ENCODE measurements at places on chromosomes 3 and 15.

DNA sequence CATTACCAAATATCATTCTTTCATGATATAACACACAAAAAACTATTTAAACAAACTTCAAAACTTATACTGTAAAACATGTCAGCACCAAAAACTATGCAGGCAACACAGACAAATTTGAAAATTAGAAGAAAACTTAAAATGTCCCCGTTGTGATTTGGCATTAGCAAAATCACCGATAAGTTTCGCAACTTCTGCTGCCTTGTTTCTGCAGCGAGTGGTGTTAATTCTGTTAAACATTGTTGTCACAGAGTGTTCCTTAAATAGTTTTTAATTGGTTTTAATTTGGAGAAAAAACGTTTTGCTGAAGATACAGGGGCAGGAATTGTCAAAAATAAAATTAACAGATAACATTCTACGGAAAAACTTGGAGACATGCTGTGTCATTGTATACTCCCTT, 160.6 kb downstream of the RPLP1 start:
- no peak for DNase-seq

DNA sequence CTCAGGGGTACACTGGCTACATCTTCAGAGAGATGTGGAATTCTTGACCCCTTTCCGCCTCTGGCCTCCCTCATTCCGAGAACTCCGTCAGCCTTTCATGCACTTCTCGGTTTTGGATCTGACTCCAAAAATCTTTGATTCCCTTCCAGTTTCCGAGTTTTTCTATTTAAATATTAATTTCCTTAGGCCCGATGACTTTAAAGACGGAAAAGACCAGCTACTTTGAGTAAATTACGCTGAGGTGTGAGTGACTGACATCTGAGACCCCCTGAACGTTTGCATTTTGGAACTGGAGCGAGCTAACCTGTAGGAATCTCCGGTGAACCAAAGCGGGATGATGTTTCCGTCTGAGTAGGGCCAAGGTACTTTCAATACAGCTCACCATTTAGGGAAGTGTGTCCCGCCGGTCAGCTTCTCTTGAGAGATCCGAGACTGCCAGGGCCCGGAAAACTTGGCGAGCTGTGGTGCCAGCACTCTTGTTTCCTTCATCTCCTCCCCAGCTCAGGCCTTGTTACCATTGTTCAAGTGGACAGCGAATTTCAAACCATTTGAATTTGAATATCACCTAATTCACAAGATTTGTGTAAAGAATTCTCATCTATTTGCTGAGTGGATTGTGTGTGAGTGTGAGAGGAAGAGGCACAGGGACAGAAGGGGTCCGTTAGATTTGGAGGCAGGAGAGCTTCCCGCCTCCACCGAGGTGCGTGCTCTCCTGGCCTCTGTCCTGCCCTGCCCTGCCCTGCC, 5.4 kb downstream of the SOX14 start:
- no peak for DNase-seq

GRCh38 chr3:197912741-197913476, 37.1 kb upstream of the RPL35A start:
- DNase-seq = peak; percentile 7

GRCh38 chr3:13348661-13349396, 71.3 kb downstream of the NUP210 start:
- DNase-seq = no peak

- DNase-seq = no peak
Measured at GRCh38 chr3:53158765-53159155, 2.2 kb upstream of the PRKCD start.

DNA sequence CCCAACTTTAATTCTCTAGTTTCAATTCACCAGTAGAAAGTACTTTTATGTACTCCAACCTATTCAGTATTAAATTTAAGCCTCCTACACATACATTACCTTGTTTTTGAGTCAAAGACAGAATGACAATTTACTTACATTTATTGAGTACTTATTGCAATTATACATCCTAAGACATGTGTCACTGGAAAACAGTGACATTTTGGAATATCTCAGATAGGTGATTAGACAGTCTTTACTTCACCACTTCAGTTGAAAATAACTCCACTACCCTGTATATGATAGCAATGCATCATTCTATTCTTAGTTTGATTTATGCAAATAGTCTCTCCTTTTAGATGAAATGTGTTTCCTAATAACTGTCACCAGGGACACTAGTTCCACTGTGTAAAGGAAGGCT, 461.5 kb downstream of the TUSC7 start:
- no peak for DNase-seq

GRCh38 chr15:84905016-84905916, 20.8 kb downstream of the SLC28A1 start:
- DNase-seq = no peak

- DNase-seq = no peak
Measured at GRCh38 chr3:58474348-58474911, 17.5 kb upstream of the KCTD6 start.

GRCh38 chr3:63354160-63354559, 76.1 kb downstream of the SYNPR start:
- no peak for DNase-seq

GRCh38 chr3:42728668-42729364, 26.2 kb upstream of the HHATL start:
- DNase-seq = no peak

GRCh38 chr3:124586126-124587052, 143.9 kb upstream of the UMPS start:
- no peak for DNase-seq

GRCh38 chr15:96331144-96331944, 844 bp downstream of the NR2F2 start:
- DNase-seq = no peak

DNA sequence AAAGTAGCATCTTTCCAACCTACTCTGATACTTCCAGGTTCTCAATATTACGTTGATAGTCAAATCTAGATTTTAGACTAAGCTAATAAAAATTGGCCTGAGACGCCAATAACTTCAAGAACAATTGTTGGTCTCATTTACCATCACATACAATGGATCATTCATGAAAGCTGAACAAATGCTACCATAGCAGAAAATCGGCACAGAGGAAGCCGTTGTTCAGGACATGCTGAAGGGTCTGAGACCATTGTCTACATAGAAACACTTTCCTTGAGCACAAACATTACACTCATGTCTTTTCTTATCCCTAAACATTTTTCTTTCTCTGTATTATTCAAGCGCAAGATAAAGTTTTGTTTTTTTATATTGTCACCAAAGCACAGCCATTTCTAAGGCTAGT, 37.2 kb upstream of the FHIT start:
- DNase-seq = no peak

GRCh38 chr3:117606866-117607265, 897.3 kb downstream of the TUSC7 start:
- DNase-seq = no peak

DNA sequence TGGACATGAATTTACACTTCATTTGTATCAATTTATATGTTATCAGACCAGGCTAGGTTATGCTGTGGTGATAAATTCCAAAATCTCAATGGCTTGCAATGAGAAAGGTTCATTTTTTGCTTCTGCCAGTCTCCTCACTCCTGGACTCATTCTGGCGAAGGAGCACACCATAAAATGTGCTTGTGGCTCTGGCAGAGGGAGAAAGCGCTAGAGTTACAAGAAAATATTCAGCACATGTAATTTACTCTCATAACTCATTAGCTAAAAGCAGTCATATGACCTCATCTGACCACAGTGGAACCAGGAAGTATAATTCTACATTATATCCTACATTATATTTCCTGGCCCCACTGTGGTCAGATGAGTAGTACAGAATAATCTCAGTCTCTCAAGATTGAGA, 193.8 kb downstream of the BCHE start:
- DNase-seq = no peak

DNA sequence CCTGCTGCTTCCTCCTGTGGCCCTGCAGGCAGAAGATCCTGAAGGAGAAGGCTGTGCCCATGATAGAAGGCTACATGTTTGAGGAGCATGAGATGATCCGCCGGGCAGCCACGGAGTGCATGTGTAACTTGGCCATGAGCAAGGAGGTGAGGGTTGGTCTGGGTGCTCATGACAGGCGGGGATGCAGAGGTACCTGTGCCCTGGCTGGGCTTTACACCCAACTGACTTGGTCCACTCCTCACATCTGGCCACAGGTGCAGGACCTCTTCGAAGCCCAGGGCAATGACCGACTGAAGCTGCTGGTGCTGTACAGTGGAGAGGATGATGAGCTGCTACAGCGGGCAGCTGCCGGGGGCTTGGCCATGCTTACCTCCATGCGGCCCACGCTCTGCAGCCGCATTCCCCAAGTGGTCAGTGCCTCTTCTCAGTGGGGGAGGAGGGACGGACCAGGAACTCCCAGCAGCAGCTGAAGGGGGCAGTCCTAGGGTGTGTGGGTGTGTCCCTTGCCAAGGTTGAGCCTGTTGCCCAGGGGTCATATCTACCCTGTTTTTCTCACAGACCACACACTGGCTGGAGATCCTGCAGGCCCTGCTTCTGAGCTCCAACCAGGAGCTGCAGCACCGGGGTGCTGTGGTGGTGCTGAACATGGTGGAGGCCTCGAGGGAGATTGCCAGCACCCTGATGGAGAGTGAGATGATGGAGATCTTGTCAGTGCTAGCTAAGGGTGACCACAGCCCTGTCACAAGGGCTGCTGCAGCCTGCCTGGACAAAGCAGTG, 1.6 kb upstream of the RCCD1 start:
- DNase-seq = no peak

GRCh38 chr3:143718463-143718862, 129.8 kb downstream of the SLC9A9 start:
- DNase-seq = no peak

DNA sequence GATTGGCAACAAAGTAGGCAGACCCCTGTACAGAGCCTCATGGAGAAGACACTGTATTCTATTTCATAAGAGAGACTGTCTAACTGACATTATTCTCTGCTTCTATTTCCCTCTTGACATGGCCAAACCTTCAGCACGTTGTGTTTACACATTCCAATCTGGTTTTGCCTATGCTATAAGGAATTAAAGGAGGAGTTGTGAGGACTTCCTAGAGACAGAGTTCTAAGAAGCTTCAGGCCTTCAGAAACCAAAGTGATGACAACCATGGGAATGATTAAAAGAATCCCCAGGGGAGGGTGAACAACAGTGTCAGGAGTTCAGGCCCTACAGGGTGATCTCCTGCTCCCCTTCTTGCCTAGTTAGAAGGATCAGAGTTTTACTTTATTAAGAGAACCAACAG, 44.9 kb upstream of the CAPN7 start:
- no peak for DNase-seq

- no peak for DNase-seq
Measured at GRCh38 chr3:178522200-178523052, 13.8 kb upstream of the KCNMB2 start.

- DNase-seq = no peak
Measured at GRCh38 chr3:126606001-126606400, 47.3 kb upstream of the C3orf22 start.

GRCh38 chr3:193548406-193548805, 6.3 kb downstream of the ATP13A4 start:
- no peak for DNase-seq

GRCh38 chr15:33720952-33721351, 247.3 kb upstream of the CHRM5 start:
- DNase-seq = no peak

DNA sequence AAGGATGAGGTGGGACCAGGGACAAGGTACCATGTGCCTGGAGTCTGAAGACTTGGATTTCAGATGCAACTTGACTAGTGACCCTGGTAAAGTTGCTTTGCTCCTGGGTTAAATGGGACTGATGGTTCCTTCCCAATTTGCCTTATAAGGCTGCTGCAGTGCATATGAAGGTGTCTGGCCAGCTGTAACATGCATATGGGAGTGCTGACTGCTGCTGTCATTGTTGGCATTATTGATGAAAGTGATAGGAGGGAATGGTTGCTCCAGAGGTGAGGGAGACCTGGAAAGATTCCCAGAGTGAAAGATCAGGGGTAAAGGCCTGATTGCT, 20.5 kb downstream of the CYP8B1 start:
- no peak for DNase-seq

DNA sequence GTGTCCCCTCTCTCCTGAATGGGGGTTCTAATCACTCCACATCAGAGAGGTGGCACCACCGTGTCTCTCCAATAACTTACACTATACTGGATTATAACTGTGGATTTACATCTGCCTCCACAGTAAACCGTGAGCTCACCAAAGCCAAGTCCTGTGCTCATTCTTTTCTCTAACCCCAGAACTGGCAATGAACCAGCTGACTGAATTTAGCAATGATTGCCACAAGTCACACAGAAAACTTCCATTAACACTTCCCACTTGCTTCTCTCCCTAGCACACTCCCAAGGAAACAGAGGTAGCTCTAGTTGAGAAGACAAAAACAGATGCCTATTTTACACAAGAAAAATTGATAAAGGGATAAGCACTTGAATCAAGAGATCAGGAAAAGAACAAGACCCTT, 361.3 kb downstream of the ULK4 start:
- no peak for DNase-seq

DNA sequence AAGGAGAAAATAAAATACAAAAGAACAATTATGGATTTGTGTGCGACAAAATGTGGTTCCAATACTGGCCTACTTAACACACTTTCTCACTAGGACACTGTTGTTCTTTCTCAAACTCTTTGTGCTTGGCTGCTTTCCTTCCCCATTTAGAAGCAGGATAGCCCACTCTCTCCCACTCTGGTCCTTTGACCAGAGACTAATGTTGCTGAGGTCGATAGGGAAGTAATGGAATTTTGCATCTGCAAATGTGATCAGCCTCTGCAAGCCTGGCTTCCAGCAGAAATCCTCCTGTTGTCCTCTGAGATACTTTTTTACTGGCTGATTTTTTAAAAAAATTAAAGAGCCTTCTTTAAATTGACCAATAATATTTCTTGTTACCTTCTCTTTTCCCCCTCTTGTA, 71.0 kb downstream of the PPM1L start:
- DNase-seq = no peak

DNA sequence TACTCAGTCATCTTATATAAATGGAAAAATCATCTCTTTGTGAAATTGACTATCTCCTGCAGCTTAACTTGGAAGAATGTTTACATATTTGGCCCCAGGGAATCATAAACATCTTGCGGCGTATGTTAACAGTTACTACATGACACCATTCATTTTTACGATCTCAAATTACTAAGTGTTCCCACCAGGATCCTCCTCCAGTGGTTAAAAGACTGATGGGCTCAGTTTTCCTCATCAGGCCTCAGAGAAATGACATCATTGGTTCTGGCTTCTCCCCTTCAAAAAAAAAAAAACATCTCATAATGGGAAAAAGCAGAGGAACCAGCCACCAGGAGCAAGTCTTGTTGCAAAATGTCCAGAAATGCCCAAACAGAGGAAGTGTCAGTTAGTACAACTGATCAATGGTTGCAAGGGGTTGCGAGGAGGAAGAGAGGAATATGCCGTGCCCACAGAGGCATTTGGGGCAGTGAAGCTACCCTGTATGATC, 70.5 kb upstream of the LIPC start:
- DNase-seq = no peak

GRCh38 chr3:16203671-16204629, 29.5 kb downstream of the GALNT15 start:
- no peak for DNase-seq

GRCh38 chr3:57397175-57398026, 104.9 kb upstream of the ASB14 start:
- peak; percentile 72 for DNase-seq

- DNase-seq = no peak
Measured at GRCh38 chr3:2154621-2155020, 56.0 kb downstream of the CNTN4 start.
